ENCODE measurements at places on chromosomes 3 and 15. TPM values are rescaled to one million over a fixed set of nuclear protein-coding genes. Genes with fewer than 3 reads are reported as not detected.

Gene ADAMTS9
- 13.6 TPM for total RNA-seq

Gene GNAT1
- not detected for total RNA-seq

Gene ZPLD1
- 1.5 TPM for total RNA-seq

Gene HCLS1
- 6.0 TPM for total RNA-seq

Gene TIPIN
- 14.3 TPM for total RNA-seq

Gene FHIT
- total RNA-seq = 6.9 TPM

Gene MB21D2
- total RNA-seq = 23.1 TPM

Gene EPHB3
- total RNA-seq = 65.0 TPM

Gene TNFAIP8L3
- total RNA-seq = 8.2 TPM

GRCh38 chr3:153221748-153222162, 59.7 kb downstream of the RAP2B start:
- DNase-seq = no peak
- no peaks in the 10 kb centered on the region for H3K4me1 ChIP-seq
- no peaks in the 10 kb centered on the region for H3K36me3 ChIP-seq
- H3K4me3 ChIP-seq = no peak overlapping the region

DNA sequence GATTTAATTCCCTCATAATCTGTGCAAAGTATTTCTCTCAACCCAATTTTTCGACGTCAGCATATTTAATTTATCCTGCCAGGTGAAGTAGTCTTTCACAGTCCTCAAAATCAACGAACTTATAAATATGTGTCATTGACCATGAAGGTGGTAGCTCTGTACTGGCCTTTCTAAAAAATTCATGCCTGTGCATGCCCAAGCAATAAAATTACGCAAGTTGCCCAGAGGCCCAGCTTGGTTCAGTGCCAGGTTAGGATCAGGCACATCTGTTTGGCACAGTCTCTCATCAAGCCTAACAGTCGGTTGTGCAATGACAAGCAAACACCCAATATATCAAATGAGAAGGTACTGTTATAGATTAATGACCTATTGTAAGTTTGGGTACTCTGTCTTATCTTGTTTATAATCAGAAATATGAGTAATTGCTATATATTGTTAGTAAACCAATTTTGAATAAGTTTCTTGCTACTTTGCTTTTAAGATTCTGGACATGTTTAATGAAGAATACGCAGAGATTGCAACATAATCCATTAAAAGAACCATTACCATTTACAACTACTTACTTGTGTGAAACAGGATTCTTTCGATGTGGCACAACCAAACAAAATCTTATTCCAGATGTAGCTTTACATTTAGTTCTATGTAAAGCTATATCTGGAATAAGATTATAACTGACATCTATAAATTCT, 159.0 kb upstream of the IL12A start:
- H3K27me3 ChIP-seq = no peaks in the 10 kb centered on the region
- H3K4me1 ChIP-seq = peaks cover 21% of the 10 kb centered on the region

- H3K4me3 ChIP-seq = no peak overlapping the region
- no peaks in the 10 kb centered on the region for H3K27me3 ChIP-seq
- H3K4me1 ChIP-seq = peaks cover 6% of the 10 kb centered on the region
Measured at GRCh38 chr15:65806397-65806796, 14.3 kb upstream of the DENND4A start.

DNA sequence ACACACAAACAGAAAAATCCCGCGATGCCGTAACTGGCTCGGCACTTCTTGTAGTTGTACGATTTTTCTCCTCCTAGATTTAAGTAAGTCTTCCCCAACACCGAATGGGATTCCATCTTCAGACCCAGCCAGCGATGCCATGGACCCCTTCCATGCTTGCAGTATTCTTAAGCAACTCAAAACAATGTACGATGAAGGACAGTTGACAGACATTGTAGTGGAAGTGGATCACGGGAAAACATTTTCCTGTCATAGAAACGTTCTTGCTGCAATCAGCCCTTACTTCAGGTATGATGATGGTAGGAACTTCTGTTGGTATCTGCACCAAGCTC, 763 bp downstream of the KBTBD8 start:
- peak overlapping the region; percentile 93 for H3K4me3 ChIP-seq
- H3K27me3 ChIP-seq = peaks cover 29% of the 10 kb centered on the region
- DNase-seq = no peak
- peaks cover 9% of the 10 kb centered on the region for H3K36me3 ChIP-seq
- peaks cover 3% of the 10 kb centered on the region for H3K4me1 ChIP-seq

- peaks cover 3% of the 10 kb centered on the region for H3K27me3 ChIP-seq
- no peak overlapping the region for H3K4me3 ChIP-seq
- no peak overlapping the region for H3K27ac ChIP-seq
- DNase-seq = no peak
- H3K4me1 ChIP-seq = peaks cover 8% of the 10 kb centered on the region
Measured at GRCh38 chr3:154967090-154967489, 113.0 kb upstream of the MME start.

DNA sequence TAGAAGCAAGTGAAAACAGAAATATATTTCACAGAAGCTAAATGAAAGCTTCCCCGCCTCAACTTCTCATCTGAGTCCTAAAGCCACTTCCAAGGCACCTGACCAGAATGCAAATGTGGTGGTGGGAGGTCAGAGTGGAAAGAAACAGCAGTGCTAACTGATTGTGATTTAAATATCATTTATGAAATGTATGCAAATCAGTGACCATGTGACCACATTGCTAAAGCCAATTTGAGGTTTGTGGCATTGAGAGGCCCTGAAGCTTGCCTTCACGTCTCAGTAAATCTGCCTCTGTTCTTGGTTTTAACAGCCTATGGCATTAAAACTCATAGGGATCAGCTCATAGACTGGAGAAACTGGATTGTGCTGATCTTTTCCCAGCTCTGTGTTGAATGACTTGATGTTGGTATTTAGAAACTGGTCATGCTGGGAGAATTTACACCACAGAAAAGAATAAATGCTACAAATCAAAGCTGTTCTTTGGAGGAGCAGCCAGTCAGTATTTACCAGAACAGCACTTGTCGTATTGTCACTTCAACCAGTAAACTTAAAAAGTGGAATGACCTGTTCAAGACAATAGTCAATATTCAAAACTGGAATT, 481.4 kb upstream of the ALCAM start:
- no peak overlapping the region for H3K27ac ChIP-seq
- no peaks in the 10 kb centered on the region for H3K36me3 ChIP-seq
- no peaks in the 10 kb centered on the region for H3K27me3 ChIP-seq
- H3K4me1 ChIP-seq = no peaks in the 10 kb centered on the region

GRCh38 chr15:45391746-45392583, 13.6 kb upstream of the GATM start:
- DNase-seq = no peak
- peaks cover 66% of the 10 kb centered on the region for H3K27me3 ChIP-seq
- H3K4me3 ChIP-seq = no peak overlapping the region
- H3K27ac ChIP-seq = no peak overlapping the region
- no peaks in the 10 kb centered on the region for H3K36me3 ChIP-seq
- no peaks in the 10 kb centered on the region for H3K4me1 ChIP-seq

DNA sequence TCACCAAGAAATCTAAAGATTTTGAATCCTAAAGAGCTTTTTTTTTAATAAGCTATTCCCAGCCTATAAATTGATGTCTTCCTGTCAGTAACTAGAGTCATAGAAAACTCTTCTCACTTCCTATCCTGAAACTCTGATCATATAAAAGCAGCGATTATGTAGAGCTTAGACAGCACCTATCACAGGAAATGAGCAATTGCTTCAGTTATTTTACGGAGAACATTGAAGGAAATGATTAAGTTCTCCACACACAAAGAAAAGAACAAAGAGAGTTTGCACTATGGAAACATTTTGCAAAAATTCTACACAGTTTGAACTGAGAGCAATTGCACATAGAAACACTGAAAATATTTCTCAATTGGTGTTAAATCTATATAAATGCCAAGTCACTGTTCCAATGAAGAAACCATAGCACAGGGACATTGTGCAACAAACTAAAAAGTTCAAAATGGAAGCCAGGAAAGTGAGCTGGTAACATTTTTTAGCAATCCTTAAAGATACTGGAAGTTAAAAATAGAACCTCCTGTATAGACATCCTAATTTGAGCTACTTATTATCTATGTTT, 291.5 kb upstream of the ARHGEF26 start:
- no peaks in the 10 kb centered on the region for H3K36me3 ChIP-seq
- no peak for DNase-seq
- peaks cover 14% of the 10 kb centered on the region for H3K27me3 ChIP-seq
- no peak overlapping the region for H3K27ac ChIP-seq
- H3K4me1 ChIP-seq = no peaks in the 10 kb centered on the region
- H3K4me3 ChIP-seq = no peak overlapping the region

GRCh38 chr3:98780343-98780742, 17.2 kb downstream of the ST3GAL6 start:
- H3K36me3 ChIP-seq = peaks cover 19% of the 10 kb centered on the region
- no peak overlapping the region for H3K27ac ChIP-seq
- no peak overlapping the region for H3K4me3 ChIP-seq
- H3K27me3 ChIP-seq = no peaks in the 10 kb centered on the region
- DNase-seq = no peak

DNA sequence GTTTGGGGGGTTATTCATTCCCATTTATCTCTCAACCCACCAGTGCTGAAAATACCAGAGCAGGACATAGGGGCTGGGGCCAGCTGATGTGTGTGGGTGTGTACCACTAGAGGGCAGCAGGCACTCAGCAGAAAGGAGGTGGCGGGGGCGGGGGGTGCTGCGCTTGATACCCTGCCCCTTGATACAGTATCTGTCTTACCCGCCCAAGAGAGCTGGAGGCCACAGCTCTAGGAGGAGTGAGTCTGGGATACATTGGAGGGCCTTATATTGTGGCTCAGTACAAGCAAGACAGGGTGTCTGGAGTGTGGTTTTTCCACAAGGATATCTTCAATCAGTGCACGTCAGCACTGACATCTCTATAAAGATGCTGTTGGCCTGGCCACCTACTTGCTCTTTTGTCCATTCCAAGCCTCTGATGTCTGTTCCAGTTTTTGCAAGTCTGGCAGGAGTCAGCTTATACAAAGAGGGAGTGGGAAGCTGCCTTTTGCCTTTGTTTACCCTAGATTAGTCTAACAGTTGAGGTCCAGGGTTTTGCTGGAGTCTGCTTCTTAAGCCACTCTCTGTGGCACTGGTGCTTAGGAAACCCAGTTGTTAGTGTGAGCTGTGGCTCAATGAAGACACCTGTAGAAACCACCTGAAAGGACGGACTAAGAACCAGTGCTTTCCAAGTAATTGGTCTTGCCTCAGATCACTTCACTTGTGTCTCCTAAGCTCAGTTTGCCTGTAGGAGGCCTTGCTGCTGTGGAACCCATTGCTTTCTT, 1.5 kb upstream of the RBM15B start:
- no peaks in the 10 kb centered on the region for H3K27me3 ChIP-seq
- peak overlapping the region; percentile 89 for H3K4me3 ChIP-seq
- peaks cover 43% of the 10 kb centered on the region for H3K36me3 ChIP-seq
- H3K27ac ChIP-seq = peak overlapping the region; percentile 99
- peaks cover 34% of the 10 kb centered on the region for H3K4me1 ChIP-seq
- DNase-seq = no peak

GRCh38 chr15:57223345-57223744, 153.0 kb upstream of the CGNL1 start:
- no peak for DNase-seq
- H3K4me1 ChIP-seq = peaks cover 36% of the 10 kb centered on the region
- no peaks in the 10 kb centered on the region for H3K36me3 ChIP-seq
- H3K4me3 ChIP-seq = peak overlapping the region; percentile 41

DNA sequence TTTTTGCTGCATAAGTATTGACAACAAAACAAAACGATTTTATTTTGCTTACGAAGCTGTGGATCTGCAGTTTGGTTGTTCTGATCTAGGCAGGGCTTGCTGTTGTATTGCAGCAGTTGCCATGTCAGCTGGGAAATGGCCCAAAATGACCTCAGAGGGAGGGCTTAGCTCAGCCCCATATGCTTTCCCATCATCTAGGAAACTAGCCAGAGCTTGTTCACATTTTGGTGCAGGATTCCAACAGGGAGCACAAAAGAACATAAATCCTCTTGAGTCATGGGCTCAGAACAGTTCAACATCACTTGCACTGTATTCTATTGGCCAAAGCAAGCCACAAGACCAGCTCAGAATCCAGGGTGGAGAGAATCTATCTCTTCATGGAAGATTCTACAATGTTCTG, 42.2 kb upstream of the ROBO2 start:
- no peaks in the 10 kb centered on the region for H3K27me3 ChIP-seq
- no peak overlapping the region for H3K27ac ChIP-seq
- H3K4me3 ChIP-seq = no peak overlapping the region
- H3K4me1 ChIP-seq = peaks cover 8% of the 10 kb centered on the region
- no peaks in the 10 kb centered on the region for H3K36me3 ChIP-seq
- DNase-seq = no peak

DNA sequence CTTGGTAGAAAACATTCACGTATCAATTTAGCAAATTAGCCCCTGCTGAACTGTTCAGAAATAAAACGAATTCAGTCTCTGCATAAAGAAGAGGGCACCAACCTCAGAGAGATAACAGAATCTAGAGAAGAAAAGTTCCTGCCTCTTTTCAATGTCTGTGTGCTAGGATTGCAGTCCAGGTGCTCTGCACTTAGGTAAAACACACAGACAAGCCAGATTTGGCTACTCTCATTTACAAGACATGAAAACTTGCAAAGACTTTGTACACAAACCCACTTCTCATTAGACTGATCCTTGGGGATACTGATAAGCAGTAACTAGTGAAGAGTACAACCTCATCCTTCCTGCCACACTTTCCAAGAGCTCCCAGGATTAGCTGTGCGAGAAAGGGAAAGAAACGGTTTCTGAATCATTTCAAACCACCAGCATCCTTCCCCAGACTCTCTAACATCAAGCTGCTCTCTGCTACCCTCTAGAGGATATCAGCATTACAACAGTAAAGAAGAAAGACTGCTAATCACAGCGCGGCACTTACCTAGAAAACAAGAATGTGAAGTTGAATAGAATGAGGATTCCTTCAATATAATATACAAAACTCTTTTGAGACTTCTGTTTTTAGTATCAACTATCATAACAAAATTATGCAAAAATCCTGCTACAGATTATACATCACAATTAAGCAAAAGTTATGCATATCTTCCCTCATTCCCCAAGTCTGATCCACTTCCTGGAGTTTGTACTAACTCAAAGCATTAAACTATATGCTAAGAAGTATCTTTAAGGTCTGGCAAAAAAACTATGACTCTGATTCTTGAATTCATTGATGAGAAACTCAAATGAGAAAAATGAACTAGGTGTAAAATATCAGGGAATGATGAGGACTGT, 306.4 kb downstream of the MAGI1 start:
- H3K36me3 ChIP-seq = no peaks in the 10 kb centered on the region
- peak overlapping the region; percentile 29 for H3K4me3 ChIP-seq
- peaks cover 21% of the 10 kb centered on the region for H3K4me1 ChIP-seq
- H3K27me3 ChIP-seq = no peaks in the 10 kb centered on the region

GRCh38 chr15:43648649-43649429, at the start of gene CATSPER2:
Gene CATSPER2 (minus strand): TSS chr15:43648844. CDS start chr15:43648061, 783 bp downstream.
- H3K27ac ChIP-seq = no peak within 1 kb of the TSS
- no peak within 1 kb of the TSS for H3K4me3 ChIP-seq
- H3K27me3 ChIP-seq = no peaks in the 10 kb centered on the region
- H3K4me1 ChIP-seq = no peaks in the 10 kb centered on the region
- DNase-seq = no peak
- H3K36me3 ChIP-seq = peaks cover 19% of the 10 kb centered on the region

GRCh38 chr3:127419182-127419581, 131.3 kb upstream of the PRR20G start:
- no peak overlapping the region for H3K27ac ChIP-seq
- peaks cover 69% of the 10 kb centered on the region for H3K27me3 ChIP-seq
- no peak overlapping the region for H3K4me3 ChIP-seq
- no peaks in the 10 kb centered on the region for H3K4me1 ChIP-seq
- DNase-seq = no peak

- H3K27me3 ChIP-seq = no peaks in the 10 kb centered on the region
- no peak for DNase-seq
- H3K27ac ChIP-seq = no peak overlapping the region
- H3K4me3 ChIP-seq = no peak overlapping the region
- H3K36me3 ChIP-seq = peaks cover 32% of the 10 kb centered on the region
Measured at GRCh38 chr3:33122991-33123390, 9.2 kb downstream of the CRTAP start.

Measured in type B pancreatic cell (in vitro differentiated cells).